ENCODE measurements at places on chromosomes 1 and 21.
A peak's percentile ranks its signal among the peaks of the same experiment; 100 is the strongest.

DNA sequence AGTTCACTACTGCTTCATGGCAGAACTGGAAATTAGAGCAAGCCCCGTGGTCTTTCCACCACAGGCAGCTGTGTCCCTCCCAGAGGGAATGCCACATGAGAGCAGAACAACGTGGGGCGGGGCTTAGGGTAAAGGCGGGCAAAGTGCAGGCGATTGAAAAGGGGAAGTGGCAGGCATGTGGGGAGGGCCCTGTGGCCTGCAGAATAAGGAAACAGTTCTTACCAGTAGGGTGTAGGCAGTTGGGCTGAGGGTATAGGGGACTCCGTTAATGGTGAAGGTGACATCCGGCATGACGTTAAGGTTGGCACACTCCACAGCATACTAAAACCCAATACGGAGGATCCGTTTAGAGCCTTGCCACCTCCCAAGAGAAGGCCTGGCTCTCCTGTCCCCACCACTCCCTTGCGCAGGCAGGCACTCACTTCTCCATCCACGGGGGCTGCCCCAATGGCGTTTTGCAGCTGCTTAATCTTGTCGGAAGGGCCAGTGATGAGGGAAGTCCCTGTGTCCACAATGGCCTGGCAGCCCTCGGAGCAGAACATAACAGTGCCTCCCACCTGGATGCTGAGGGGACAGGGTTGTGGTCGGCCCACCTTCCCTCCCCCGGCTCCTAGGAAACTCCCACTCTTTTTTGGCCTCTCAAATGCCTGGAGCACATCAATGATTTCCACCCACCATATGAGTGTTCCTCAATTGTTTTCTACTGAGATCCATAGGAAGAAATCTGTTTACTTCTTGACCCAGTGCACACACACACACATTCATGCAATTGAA lies 9.1 kb upstream of the RAB7B start:
- DNase-seq = peak; percentile 95

DNA sequence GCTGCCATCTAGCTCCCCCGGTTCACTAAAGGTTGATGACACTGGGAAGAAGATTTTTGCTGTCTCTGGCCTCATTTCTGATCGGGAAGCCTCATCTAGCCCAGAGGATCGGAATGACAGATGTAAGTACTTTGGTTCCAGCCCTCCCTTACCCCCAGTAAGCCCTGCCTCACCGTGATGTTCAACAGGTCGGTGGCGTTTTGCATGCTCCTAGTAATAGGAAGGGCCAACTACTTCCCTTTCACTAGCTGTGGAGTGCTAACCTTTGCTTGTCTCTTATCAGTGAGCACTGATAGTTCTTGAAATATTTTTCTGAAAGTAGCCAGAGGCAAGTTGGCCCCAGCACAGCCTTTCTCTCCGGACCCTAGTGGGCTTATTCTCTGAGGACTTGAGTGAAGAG lies 7.5 kb downstream of the RNF220 start:
- DNase-seq = no peak

DNA sequence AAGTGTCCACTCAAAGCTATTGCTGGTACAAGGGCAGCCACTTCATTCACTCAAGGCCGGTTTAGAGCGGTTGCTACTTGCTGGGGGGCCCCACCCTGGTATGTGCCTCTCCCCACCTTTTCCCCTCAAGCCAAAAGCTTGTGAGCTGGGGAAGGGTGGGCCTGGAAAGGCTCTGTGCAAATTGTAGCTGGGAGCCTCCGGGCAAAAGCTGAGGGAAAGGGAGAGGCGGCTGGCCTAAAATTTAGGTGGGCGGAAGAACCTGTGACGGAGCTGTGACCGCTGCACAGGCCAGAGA lies 306 bp upstream of the SH3D21 start:
- DNase-seq = no peak

- no peak for DNase-seq
Observed at GRCh38 chr1:39110882-39111281, 84.7 kb downstream of the NDUFS5 start.

GRCh38 chr1:197076585-197076984 lies 9.5 kb upstream of the F13B start:
- DNase-seq = no peak

DNA sequence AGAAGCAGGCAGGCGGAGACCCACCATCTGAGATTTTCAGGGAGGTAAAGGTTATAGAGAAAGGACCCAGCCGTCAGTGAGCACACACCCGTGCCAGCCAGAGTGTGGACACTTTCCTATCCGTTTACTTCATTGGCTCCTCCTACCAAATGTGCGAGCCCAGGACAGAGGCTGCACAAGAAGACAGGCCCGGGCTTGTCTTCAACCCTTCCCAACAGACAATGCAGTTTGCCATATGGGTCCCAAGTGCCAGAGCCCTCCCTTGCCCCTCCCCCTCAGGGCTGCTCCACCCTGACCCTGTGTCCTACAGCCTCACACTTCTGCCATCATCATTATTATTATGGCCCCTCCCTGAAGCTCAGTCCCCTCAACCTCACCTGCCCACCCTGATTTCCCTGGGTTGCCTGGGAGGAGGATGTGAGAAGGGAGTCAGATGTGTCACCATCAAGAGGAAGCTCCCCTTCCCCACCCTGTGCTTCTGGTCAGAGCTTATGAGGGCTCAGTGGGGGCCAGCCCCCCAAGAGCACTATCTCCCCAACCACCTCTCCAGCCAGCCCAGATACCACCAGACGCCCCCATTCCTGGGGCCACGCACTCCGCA lies 9.4 kb downstream of the LAPTM5 start:
- DNase-seq = no peak

DNA sequence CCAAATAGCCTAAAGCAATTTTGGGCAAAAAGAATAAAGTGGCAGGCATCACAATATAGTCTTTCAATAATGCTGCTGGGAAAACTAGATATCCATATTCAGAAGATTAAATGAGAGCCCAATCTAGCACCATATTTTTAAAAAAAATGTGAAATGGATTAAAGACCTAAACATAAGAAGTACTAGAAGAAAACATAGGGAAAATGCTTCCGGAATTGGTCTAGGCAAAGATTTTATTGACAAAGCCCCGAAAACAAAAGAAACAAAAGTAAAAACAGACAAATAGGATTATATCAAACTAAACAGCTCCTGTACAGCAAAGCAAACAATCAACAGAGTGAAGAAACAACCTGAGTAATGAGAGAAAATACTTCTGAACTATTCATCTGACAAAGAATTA lies 48.6 kb upstream of the KCNK1 start:
- DNase-seq = no peak

DNA sequence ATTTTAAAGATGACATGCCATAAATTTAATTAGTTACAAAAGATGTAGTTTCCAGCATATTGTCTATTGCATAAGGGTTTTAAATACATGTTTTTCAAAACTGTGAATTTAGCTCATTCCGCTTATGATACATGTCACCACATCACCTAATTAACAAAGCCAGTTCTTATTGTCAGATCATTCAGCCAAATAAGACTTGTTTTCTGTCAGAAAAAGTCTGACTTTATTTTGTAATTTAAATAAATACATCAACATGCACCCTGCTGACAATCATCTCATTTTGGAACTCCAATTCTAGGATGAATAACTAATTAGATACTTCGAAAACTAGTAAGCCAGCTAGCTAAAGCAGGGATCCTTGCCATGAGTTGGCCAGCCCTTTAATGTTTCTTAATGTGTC lies 110.9 kb upstream of the APP start:
- DNase-seq = no peak

Measured in Peyer's patch (tissue), 4 donors.